ENCODE measurements at places on chromosomes 5 and 9.

- no peak for DNase-seq
Observed at GRCh38 chr5:97560599-97560993, 377.5 kb upstream of the RIOK2 start.

DNA sequence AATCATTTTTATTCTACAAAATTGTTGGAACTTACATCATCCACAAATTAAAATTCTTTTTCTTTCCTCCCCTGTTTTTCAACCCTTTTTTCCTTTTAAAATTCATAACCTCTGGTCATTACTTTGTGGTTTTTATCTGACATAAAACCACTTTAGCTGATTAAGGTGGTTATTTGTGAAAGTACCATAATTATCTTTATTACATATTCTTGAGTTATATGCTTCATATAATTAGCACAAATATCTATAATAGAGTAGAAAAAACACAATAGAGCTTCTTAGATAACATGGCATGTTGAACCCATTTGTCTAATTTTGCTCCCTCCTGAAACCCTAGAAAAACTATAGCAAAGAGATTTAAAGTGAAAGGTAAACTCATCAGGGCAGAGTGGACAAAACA is 22.9 kb upstream of the PPIC start:
- no peak for DNase-seq

DNA sequence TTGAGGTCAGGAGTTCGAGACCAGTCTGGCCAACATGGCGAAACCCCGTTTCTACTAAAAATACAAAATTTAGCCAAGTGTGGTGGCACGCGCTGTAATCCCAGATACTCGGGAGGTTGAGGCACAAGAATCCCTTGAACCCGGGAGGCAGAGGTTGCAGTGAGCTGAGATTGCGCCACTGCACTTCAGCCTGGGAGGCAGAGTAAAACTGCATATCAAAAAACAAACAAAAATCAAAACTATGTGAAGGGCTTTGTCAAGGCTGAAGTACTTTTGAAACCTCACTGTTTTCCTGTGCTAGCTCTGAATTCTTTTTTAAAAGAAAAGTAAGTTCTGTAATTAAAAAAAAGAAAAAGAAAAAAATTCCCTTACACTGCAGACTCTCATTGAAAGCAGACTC is 65.1 kb upstream of the KLF4 start:
- DNase-seq: no peak

- DNase-seq: no peak
Observed at GRCh38 chr9:79308012-79308411, 263.8 kb upstream of the TLE4 start.

GRCh38 chr5:4097199-4097598 is 501.6 kb downstream of the IRX1 start:
- no peak for DNase-seq

DNA sequence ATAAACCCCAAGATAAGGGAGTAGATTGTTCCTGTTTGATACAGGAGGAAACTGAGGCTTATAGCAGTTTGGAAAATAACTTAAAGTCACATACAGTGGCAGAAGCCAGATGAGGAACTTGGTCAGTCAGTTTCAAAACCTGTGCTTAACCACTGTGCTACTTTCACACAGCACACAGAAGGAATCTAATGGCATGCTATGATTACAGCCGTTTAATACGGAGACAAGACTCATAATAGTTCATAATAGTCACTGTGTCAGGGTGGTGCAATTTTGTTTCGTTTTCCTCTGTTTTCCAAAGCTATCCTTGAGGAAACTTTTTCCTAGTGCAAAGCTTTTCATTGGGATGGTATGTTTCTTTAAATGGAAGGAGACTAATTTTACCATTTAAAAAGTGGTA is 112.3 kb downstream of the GCNT1 start:
- no peak for DNase-seq

DNA sequence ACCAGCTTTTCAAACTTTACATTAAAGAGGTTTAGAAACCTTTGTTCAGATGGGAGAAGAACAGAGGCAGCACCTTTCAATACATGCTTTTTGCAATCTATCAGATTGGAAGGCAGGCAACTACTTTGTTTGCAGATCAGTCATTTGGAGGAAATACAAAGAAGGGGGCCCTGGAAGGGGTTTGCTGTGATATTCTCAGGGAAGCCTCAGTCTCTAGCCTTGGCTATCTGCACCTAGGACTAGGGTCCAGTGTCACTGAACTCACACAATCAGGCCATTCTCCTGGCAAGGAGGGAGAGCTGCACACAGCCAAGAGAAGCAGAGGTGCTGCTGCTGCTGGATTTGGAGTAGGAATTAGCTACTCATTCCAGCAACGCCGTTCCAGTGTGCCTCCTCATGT is 79.5 kb downstream of the CRB2 start:
- DNase-seq: no peak

- no peak for DNase-seq
Observed at GRCh38 chr5:34770486-34770885, 68.5 kb upstream of the TTC23L start.

GRCh38 chr5:174563899-174564298 is 160.5 kb upstream of the MSX2 start:
- no peak for DNase-seq

DNA sequence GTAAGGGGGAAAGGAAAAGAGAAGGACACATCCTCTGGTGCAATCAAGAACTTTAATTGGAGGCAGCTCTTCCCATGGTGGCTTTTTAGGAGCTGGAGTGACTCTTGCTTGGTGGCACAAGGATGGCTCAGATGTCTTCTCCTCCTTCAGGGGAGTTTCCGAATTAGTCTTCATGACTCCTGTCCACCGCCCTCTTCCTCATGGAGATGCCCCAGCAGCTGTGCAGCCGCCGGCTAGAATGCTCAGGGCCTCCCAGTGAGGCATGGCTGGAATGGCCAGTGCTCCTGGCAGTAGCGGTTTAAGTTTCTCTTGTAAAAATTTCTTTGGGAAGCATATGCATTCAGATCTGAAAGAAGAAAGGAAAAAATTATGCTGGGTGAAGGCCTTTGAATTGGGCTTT is 8.8 kb upstream of the TEX53 start:
- no peak for DNase-seq
